Hindlimb muscle (tissue), 1 donor: ENCODE measurements at places on chromosomes 4 and X. TPM values are rescaled to one million over a fixed set of nuclear protein-coding genes. Genes with fewer than 3 reads are reported as not detected.

CCNB3 gene
- polyA plus RNA-seq, result 2.0 TPM

ARHGAP36 gene
- polyA plus RNA-seq, result 522 TPM

CTAG2 gene
- not detected for polyA plus RNA-seq

SMIM31 gene
- polyA plus RNA-seq, result not detected

STARD8 gene
- 25.3 TPM for polyA plus RNA-seq

SPANXA2 gene
- polyA plus RNA-seq, result not detected

SSX2 gene
- not detected for polyA plus RNA-seq

GRCh38 chr4:69376450-69376849 lies 96.2 kb downstream of the UGT2B28 start:
- DNase-seq, result no peak

DNA sequence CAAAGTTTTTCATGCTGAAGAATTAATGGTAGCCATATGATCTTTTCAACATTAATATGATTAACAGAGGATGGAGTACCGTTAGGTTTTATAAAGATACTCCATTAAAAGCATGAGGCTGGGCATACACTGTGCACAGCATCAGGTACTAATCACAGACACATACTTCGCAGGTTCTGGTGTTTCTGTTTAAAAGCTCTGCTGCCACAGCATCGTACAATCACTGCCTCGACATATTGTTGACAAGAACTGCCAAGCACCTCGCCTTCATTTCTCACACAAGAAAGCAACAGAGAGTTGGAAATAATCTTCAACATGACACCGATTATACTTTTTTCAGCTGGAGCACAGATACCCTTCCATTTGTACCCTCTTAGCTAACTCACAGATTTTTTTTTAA lies 753.4 kb upstream of the FAM241A start:
- DNase-seq, result no peak

- no peak for DNase-seq
Observed at GRCh38 chr4:95238554-95238953, 310.2 kb downstream of the UNC5C start.

- DNase-seq, result no peak
Observed at GRCh38 chrX:34880656-34881055, 61.9 kb upstream of the FAM47B start.

- no peak for DNase-seq
Observed at GRCh38 chr4:1721666-1722550, 587 bp downstream of the TACC3 start.

- DNase-seq, result peak; percentile 29
Observed at GRCh38 chrX:103343105-103343504, 13.1 kb downstream of the TCEAL7 start.

DNA sequence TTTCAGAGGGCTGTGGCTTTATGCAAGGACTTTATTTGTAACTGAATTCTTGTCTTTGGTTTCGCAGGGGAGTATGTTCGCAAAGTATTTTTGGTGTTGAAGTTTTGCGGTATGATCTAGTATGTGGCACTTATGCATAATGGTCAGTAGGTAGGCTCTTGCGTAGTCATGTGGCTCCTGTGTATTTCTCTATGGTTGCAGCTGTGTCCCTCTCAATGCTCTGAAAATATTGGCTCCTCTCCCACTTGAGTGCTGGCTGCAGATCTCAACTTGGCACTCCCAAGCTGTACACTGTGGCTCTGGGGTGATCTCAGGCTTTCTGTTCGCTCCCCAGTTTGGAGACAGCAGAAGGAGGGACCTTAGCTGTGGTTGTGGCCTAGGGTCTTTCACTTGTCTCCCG lies 24.8 kb downstream of the ARMCX5 start:
- no peak for DNase-seq

- no peak for DNase-seq
Observed at GRCh38 chr4:111028795-111029194, 405.9 kb upstream of the PITX2 start.

GRCh38 chrX:130896026-130896425 lies 7.0 kb downstream of the ENOX2 start:
- DNase-seq, result peak; percentile 45

GRCh38 chrX:138872537-138872936 lies 161.0 kb upstream of the FGF13 start:
- DNase-seq, result no peak

DNA sequence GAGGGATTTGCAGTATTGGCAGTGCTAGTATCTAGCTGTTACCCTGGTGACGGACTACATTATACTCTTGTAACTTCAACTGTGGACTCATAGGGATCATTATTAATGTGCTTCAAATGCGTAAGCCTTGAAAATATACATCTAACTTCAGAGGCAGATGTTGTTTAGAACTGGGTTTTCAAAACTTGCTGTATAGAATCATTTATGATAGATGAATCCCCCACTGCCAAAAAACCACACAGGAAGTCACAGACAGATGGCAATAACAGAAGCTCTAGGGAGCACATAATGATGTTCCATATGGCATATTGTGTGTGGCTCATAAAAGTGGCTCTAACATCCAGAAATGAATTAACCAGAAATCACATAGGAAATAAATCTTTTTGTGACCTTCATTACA lies 62.3 kb upstream of the RELL1 start:
- DNase-seq, result peak; percentile 8

DNA sequence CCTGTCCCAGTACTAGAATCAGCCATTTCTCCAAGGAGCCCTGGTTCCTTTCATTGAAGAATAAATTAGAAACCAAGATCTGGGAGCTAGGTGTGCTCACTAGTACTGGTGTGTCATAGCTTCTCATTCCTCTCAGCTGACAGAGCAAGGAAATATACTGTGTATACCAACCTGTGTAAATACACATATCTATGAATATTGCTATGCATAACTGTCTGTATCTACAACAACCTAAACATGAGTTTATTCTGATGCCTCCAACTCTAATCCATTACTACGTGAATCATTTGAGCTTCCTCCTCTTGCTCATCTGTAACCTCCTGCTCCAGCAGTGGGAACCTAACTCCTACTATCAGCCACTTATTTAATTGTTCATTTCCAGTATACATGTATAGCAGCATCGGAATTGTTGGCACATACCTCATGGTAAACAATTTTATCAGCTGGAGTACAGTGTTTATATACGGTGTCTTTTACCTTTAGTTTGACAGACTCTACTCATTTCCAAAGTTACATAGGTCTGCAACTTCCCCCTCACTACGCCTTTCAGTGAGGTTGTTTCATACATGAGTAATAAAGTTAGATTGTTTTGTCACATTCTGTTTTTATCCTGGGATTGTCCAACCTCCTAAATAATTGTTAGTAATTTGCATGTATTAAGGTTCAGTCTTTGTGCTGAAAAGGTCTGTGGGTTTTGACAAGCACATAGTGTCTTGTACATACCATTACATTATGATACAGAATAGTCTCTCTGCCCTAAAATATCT lies 7.1 kb upstream of the SCRG1 start:
- no peak for DNase-seq

DNA sequence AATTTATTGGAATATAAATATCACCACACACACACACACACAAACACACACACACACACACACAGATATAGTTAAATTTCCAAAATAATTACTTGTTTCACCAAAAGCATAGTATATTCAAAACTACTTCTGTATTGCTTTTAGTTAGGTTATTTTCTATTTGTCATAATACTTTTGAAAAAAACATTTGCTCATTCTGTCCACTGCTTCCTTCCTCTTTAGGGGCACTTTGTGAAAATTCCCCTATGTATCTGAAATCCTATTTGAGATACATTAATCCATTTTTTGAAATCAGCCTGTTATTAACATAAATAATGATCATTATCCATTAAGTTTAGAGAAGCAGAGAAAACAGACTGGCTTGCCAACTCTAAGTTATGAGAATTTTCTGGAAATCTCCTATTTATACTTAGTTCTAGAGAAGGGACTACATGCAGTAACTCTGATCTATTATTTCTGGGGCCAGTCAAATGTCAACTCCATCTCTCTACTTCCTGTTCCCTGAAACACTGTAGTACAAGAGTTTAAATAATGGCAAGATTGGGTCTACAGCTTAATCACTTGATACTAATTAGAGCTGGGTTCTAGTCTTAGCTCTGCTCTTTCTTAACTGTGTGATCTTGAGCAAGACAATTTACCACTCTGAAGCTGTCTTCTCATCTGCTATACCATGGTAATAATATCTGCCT lies 54.4 kb upstream of the GPR174 start:
- no peak for DNase-seq

GRCh38 chr4:108772402-108772801 lies 9.5 kb upstream of the ETNPPL start:
- DNase-seq, result no peak
